ENCODE measurements at places on chromosomes 6 and 20.

DNA sequence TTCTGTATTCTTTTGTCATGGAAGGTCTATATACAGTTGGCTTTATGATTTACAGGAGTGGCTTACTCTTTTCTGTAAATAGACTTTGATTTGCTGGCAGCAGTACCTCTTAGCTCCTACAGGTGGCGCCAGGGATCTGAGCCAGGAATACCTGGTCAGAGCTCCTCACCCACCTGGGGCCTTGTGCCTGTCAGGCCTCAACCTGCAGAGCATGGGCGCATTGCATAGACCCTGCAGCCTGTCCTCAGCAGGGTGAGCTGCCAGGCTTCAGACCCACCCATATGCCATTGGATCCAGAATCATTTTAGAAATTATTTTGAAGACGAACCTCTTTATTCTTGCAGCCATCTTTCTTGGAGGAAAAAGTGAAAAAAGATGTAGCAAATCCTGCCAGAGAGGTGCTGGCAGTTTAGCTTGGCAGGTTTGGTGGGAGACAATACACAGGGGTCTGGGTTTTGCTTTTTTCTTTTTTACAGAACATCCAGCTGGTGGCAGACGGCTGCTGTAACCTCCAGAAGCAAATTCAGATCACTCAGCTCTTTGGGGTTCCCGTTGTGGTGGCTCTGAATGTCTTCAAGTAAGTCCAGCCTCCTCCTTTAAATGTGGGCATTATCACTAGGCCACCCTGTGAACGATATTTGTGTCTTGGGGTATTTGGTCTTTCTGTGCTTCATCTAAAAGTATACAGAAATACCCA is 149.1 kb downstream of the MTHFD1L start:
- peaks cover 9% of the 10 kb centered on the region for H3K4me1 ChIP-seq
- H3K36me3 ChIP-seq, result peaks cover 4% of the 10 kb centered on the region
- no peak overlapping the region for H3K4me3 ChIP-seq

- DNase-seq, result no peak
- H3K36me3 ChIP-seq, result no peaks in the 10 kb centered on the region
- peaks cover 8% of the 10 kb centered on the region for H3K27me3 ChIP-seq
- H3K27ac ChIP-seq, result no peak overlapping the region
- no peaks in the 10 kb centered on the region for H3K4me1 ChIP-seq
Observed at GRCh38 chr6:97322226-97322625, 39.2 kb upstream of the MMS22L start.

- H3K4me3 ChIP-seq, result peak overlapping the region; percentile 70
- H3K27me3 ChIP-seq, result no peaks in the 10 kb centered on the region
- peak overlapping the region; percentile 72 for H3K27ac ChIP-seq
- peaks cover 41% of the 10 kb centered on the region for H3K4me1 ChIP-seq
Observed at GRCh38 chr20:51631011-51631950, 88.8 kb upstream of the NFATC2 start.

GRCh38 chr20:48656661-48657211 is 171.1 kb downstream of the PREX1 start:
- no peaks in the 10 kb centered on the region for H3K27me3 ChIP-seq
- H3K4me1 ChIP-seq, result peaks cover 30% of the 10 kb centered on the region

Data from natural killer cell treated with Interleukin-12 subunit alpha and Interleukin-12 subunit beta and Interleukin-15 and Interleukin-18, amount 100 ng/mL, for 72 hours (primary cell).